ENCODE measurements at places on chromosomes 1 and 21. TPM values are rescaled to one million over a fixed set of nuclear protein-coding genes. Genes with fewer than 3 reads are reported as not detected.

Gene LRRC71
- total RNA-seq: 0.78 TPM

Gene KCNJ9
- total RNA-seq: not detected

DNA sequence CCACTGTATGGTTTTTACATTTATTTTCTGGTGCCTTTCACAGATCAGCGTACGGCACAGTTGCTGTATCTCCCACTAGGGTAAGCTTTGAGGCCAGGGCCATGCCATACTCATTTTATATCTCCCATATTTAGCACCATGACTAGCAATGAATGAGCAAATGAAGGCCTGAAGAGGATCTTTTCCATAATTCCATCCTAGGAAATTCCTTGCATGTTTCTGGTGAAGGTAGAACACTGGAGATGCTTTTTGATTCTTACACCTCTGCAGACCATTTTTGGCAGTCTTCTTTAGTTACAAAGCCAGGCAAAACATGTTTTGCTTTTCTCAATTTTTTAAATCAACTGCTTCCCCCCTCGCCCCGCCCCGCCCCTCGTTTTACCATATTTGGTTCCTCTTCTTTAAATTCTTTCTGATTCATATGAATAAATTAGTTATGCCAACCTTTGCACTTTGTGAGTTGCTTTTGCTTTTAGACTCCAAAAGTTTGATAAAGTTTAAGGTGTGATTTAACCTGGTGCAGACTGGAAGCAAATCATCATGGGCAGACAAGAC is 78.9 kb upstream of the AK4 start:
- no peaks in the 10 kb centered on the region for H3K27me3 ChIP-seq
- peak overlapping the region; percentile 71 for H3K4me3 ChIP-seq
- H3K36me3 ChIP-seq: no peaks in the 10 kb centered on the region
- no peak for DNase-seq

- DNase-seq: no peak
- H3K27me3 ChIP-seq: no peaks in the 10 kb centered on the region
- no peaks in the 10 kb centered on the region for H3K4me1 ChIP-seq
- no peak overlapping the region for H3K27ac ChIP-seq
- H3K4me3 ChIP-seq: no peak overlapping the region
- no peaks in the 10 kb centered on the region for H3K36me3 ChIP-seq
Observed at GRCh38 chr1:18814425-18814824, 45.0 kb downstream of the TAS1R2 start.
